ENCODE measurements at places on chromosomes 4 and X. TPM values are rescaled to one million over a fixed set of nuclear protein-coding genes. Genes with fewer than 3 reads are reported as not detected.

Gene ADGRA3
- total RNA-seq: 42.3 TPM

Gene F9
- total RNA-seq: not detected

Gene POU3F4
- not detected for total RNA-seq

Gene HTN1
- total RNA-seq: not detected

Gene SLC9A6
- 31.8 TPM for total RNA-seq

Gene PRDM8
- total RNA-seq: 6.6 TPM

Gene TCEAL3
- 9.3 TPM for total RNA-seq

Gene UPF3B
- 1.0 TPM for total RNA-seq

Gene FHDC1
- total RNA-seq: 13.3 TPM

Gene SMARCAD1
- total RNA-seq: 37.2 TPM

Gene CTAG2
- total RNA-seq: not detected

Gene HS6ST2
- not detected for total RNA-seq

Gene SHROOM2
- 12.0 TPM for total RNA-seq

Gene STOX2
- 3.2 TPM for total RNA-seq

Gene TBC1D8B
- total RNA-seq: 7.3 TPM

Gene HTN3
- total RNA-seq: not detected

Gene EDNRA
- 35.4 TPM for total RNA-seq

Gene FRYL
- total RNA-seq: 73.8 TPM

Gene TMPRSS11B
- total RNA-seq: not detected

Gene MXRA5
- total RNA-seq: 42.3 TPM
